T-helper 2 cell treated with Interferon-gamma antibody and Interleukin-4, amounts not matched to agents 5 μg/mL and 100 μg/mL, for 36 hours (primary cell): ENCODE measurements at places on chromosomes 6 and 20.

DNA sequence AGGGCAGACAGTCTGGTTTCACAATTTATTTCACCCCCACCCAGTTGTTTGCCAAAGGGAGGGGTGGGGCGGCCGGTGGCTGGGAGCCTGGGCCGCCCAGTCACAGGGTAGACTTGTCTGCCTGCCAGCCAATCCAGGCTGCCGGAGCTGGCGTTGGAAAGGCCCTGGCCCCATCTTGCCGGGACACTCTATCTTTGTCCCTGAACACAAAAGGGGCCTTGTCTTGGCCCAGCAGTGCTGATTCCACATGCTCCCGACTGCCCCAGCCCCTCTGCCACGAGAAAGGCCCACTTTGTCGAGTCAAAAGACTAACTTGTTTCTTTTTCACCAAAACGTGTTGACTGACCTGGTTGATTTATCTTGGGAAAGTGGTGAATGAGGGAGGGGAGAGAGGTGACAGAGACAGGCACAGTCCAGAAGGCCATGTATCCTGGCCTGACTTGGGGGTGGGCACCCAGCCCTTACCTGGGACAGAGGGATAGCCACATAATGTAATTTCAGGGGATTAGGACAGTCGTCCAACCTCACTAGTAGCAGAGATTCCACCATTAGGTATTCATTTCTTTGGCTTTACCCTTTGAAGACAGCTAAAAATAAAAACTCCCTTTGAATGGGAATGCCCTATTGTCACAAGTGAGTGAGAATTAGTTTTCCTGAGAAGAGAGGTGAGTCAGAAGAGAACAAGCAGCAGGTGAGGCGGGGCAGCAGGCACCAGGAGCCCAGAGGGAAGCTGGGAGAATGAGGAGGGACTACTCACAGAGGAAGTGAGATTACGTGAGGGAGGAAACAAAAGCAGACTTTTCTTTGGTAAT is 67.0 kb upstream of the SIRPA start:
- no peak for DNase-seq

DNA sequence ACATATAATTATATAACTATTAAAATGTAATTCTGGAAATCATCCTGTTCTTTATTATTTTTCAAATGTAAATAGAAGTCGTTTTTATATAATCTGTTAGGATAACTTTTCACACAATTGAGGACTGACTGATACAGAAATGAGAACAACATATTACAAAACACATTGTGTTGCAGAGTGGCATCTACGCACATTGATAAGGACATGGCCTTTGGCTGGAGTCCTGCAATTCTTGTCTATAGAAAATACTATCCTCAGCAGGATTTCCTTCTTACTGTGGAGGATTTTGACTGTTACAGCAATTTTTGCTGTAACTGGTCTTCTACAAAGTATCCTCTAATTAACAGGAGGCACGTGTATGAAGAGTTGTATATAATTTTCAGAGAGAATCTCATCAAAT is 19.8 kb downstream of the SH3BGRL2 start:
- no peak for DNase-seq

GRCh38 chr6:136920216-136920615 is 1.9 kb upstream of the SLC35D3 start:
- no peak for DNase-seq

- no peak for DNase-seq
Measured at GRCh38 chr6:141460743-141461484, 671.8 kb upstream of the GJE1 start.

DNA sequence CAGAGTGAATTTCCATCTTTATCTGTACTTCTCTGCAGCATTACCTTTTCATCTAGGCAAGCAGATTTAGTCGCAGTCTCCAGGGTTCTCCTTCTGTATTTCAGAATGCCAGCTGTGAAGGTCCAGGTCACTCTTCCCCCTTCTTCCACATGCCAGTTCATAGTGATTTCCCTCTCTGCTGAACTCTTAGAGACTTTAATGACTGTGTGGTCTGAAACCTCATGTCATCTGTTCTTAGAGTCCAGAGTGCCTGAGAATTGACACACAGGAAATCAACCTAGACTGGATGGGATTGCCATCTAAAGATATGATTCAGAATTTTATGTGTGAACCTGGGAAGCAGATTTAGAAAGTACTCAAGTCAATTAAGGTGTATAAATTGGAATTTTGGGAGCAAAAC is 248.1 kb downstream of the TPBG start:
- DNase-seq: no peak

- DNase-seq: no peak
Measured at GRCh38 chr6:41439524-41440418, 104.4 kb downstream of the NCR2 start.

DNA sequence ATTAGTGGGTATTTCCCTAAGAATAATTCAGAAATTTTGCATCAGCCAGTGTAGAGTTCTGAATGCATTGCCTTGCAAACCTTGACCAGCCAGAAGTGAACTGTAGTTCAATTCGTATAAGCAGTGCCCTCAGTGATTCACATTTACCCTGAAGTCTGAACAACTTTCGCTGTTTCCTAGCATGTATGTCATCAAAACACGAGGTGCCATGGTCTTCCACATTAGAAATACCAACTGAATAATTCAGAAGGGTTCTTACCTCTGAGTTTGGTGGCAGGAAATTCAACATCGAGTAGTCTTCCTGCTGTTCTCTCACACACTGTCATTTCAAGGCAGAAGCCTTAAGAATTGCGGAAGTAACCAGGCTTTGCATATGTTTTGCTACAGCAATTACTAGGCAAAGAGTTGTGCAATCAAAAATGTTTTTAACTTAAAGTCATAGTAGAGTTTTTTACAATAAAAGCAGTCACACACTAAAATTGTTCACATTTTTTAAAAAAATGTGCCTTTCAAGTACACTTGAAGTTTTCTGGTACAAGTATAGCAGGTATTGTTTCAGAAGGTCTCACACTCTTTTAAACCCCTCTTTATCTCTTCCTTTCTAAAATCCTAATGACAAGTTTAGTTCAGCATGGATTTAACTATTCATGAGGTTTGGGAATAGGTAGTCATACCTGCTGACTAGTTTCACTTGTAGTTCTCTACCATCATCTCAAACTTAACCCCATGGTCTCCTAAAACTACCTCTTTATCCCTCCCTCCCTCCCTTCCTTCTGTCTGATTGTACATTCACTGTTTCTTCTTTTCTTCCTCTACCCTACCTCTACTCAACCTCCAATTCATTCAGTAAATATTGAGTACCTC is 118.3 kb downstream of the STXBP5 start:
- DNase-seq: peak; percentile 35

- no peak for DNase-seq
Measured at GRCh38 chr6:66127061-66127460, 420.0 kb upstream of the EYS start.

- no peak for DNase-seq
Measured at GRCh38 chr6:160029525-160029924, 60.6 kb downstream of the IGF2R start.

DNA sequence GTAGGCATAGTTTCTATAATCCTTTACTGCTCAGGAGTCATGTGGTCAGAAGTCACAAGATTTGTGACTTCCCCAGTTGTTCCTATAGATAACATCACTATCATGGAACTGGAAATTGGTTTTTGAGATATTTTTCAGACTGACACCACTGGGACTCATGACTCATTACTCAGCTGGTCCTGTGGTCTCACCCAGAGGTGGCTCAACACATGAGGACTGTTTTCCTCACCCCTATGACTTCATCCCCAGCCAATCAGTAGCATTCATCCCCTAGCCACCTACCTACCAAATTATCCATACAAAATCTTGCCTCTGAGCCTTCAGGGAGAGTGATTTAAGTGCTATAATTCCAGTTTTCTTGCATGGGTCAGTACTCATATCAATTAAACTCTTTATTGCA is 1217.7 kb downstream of the EPHA7 start:
- no peak for DNase-seq

- no peak for DNase-seq
Measured at GRCh38 chr6:52326540-52327364, 35.2 kb upstream of the PAQR8 start.

- no peak for DNase-seq
Measured at GRCh38 chr6:132188556-132189264, 212.6 kb downstream of the MOXD1 start.

- no peak for DNase-seq
Measured at GRCh38 chr6:105292689-105293339, 110.1 kb downstream of the PREP start.

- DNase-seq: no peak
Measured at GRCh38 chr6:41767112-41767833, 12.4 kb downstream of the FRS3 start.

DNA sequence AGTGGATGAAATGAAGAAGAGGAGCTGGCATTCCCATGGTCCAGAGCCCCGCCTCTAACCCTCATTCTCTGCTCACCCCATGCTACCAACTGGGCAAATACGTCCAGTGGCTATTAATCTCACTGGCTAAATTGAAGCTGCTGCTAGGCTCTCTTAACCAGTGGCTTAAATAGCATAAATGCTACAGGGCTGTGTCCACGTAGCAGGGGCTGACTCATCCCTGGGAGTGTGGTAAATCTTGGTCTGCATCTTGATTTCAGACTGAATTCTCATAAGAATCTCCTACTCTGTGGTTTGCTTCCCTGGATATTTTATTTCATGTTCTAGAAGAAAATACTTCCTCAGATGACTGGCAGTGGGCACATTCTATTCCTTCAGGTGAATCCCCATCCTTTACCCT is 193.1 kb upstream of the ARG1 start:
- no peak for DNase-seq

DNA sequence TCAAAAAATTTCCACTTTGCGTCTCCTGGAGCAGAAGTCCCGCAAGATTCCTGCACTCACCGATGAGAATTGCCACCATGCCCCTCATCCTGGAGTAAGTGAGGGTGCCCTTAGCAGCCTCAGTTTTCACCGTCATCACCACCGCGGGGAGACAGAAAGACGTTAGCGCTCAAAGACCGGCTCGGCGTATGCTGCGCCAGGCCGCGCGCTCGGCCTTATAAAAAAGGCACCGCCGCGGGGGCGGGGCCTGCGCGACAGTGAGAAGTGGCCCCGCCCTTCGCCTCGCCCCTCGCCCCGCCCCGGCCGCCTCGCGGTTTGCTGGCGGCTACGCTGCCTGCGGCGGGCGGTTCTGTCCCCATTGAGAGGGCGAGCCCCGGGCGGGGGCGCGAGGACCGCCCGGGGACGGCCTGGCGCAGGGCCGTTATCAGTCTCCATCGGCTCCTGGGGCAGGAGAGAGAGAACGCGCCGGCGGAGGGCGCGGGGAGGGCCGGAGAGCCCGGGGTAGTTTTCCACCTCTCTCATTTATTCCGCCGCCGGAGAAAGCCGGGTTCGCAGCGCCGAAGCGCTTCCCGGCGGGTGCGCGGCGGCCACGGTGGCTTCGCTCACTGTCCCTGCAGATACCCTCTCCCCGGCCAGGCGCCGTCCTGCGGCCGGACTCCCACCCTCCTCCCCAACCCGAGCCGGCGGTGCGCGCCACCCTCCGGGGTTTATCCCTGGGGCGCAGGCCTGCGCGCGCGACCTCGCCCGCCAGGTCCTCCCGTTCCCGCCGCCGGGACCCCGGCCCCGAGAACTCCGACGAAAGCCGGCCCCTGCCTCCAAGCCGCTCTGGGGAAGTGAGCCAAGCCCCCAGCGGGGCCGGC is 122.5 kb upstream of the SLC2A12 start:
- DNase-seq: peak; percentile 93

- DNase-seq: no peak
Measured at GRCh38 chr6:137824896-137825295, 42.2 kb upstream of the TNFAIP3 start.

DNA sequence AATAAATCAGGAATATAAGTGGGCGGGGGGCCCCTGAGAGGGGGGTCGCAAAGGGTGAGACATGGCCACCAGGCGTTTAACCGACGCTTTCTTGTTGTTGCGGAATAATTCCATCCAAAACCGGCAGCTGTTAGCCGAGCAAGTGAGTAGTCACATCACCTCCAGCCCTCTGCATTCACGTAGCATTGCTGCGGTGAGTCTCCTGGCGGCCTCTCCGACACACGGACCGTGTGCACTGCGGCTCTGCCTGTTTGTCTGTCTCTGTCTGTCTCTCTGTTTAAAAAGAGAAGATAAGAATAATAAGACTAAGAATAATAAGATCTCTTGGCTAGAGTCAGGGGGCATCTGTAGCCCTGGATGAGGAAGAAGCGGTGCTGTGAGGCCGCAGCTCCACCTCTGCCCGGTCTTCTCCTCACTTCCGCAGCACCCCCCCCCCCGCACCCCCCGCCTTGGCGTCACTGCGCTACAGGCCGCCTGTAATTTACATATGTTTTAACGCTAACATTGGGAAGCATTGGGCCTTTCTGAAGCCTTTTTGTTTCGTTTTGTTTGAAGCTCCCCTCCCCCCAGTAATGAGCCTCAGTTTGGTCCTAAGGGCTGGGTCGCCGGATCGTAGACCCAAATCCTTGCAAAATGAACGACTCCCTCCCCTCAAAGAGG is 993 bp downstream of the STX16 start:
- DNase-seq: peak; percentile 63

GRCh38 chr6:41277605-41278004 is 8.9 kb downstream of the TREM1 start:
- no peak for DNase-seq
